ENCODE measurements at places on chromosomes 4 and X.

GRCh38 chrX:139842326-139843185 lies 90.3 kb downstream of the ATP11C start:
- DNase-seq, result no peak

GRCh38 chr4:158814207-158814606 lies 45.4 kb downstream of the FNIP2 start:
- no peak for DNase-seq

GRCh38 chr4:119794113-119794512 lies 165.5 kb upstream of the PDE5A start:
- no peak for DNase-seq

DNA sequence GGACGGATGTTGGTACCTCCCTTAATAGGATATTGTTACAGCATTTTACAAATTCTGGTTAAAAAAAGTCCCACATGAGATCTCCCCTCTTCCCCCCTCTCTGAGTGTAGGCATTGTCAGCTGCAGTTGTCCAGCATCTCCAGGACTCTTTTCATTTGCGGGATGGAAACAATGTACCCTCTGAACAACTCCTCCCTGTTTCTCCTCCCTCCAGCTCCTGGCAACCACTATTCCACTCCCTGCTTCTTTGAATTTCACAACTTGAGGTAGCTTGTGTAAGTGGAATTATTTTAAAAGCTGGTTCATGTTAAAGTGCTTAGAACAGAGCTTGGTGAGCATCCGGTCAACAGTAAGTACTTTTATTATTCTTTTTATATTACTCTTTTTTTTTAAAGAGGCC lies 69.8 kb downstream of the TBL1X start:
- DNase-seq, result no peak

DNA sequence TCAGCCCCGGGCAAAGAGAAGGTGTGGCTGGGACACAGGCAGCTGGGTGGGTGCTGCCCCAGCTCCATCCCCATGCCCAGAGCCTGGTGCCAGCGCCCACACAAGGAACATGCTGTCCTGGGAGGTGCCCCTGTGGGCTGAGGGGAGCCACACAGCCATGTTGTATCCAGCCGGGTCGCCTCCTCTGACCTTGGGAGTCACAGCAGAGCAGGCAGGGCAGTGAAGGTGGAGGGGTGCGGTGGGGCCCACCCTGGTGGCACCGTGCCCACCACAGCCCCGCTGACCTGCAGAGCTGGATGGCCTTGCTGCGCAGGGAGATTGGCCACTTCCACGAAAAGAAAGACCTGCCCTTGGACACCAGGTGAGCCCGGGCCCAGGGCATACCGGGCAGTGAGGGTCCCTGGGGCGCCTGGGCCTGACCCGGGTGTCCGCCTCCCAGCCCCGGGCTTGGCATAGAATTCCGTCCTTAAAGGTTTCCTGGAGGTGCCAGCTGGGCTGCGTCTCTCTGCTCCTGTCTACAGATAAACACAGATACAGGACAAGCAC lies 18.7 kb upstream of the ADD1 start:
- no peak for DNase-seq

All from stimulated activated CD8-positive, alpha-beta memory T cell treated with anti-CD3 and anti-CD28 coated beads, Interleukin-12 subunit alpha, Interleukin-12 subunit beta, amount 100 ng/mL, for 4 hours (primary cell).